Activated CD4-positive, alpha-beta T cell treated with anti-CD3 and anti-CD28 coated beads, Interleukin-2, Interleukin-6, amounts not matched to agents 100 ng/mL and 50 ng/mL, durations not matched to agents 16 hours and 8 hours (primary cell): ENCODE measurements at places on chromosomes 1 and 21.

DNA sequence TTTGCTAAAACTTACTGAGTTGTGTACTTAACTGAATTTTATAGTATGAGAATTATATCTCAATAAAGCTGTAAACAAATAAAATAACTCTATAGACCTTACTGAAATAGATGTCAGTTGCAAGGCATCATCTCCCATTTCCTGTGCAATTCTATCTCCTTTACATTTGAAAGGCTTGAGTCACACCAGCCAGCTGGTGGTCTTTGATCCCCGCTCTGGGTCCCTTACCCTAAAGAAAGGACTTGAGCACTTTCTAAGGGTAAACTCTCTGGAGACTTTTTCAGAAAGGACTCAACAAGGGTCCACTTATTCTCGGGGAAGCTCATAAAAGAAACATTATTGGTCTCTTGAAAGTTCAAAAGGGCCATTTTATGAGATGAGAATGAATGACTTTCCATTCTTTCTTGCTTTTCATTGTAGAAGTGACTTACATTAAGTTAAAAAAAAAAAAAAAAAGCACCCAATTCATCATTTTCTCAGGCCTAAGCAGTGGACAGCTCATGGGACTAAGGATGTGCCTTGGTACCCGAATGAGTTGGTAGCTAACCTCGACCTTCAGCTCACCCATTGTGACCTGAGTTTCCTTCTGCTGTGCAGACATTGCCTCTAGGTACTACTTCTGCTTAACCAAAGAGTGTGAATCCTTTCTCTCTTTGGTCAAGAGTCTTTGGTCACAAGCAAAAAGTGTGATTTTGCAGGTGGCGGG is 147.0 kb upstream of the COA6 start:
- DNase-seq = no peak

GRCh38 chr1:244450597-244451538 is 841 bp downstream of the ADSS2 start:
- peak; percentile 70 for DNase-seq

GRCh38 chr1:9853249-9853595 is 29.5 kb upstream of the CLSTN1 start:
- no peak for DNase-seq

DNA sequence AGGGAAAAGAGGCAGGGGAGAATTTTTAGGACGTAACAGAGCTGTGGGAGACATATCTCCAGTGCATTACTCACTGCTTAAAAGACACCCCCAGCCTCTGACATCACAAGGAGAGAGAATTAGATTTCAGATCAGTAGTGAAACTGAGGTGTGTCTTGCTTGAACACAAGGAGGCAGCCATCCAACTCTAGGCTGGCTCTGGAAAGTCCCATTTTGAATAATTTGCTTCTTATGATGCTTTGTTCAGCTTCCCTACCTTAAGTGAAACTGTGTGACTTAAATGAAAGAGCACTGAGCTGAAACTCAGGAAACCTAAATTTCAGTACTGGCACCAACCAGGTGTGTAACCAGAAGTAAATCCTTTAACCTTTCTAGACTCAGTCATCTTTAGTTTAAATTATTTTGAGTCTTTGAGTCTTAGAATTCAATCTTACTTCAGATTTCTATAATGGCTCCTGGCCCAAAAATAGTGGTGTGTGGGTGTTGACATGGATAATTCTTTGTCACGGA is 251.6 kb upstream of the SGIP1 start:
- peak; percentile 93 for DNase-seq

GRCh38 chr1:45455162-45455561 is 35.8 kb downstream of the TESK2 start:
- DNase-seq = no peak

DNA sequence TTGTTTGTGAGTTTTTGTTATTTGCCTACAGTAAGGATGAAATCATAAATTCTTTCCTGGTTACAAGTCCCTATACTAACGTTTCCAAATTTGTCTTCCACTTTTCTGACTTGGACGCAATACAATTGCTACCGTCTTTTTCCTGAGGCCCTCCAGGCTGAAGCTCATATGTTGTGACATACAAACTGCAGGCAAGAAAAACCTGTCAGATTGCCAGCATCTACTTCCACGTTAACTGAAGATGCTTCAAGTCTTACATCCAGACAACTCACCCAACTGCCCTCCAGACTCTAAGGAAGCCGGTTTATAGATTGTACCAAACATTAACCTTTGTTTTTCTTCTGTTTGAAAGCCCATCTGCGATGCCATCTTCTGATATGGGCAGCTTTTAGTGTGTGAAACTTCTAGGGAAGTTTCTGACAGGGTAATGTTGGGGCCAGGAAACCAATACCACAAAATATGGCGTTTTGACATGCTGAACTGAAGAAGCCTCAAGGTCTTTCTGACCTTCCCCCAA is 21.4 kb upstream of the RNF11 start:
- peak; percentile 58 for DNase-seq

- DNase-seq = no peak
Observed at GRCh38 chr21:26194811-26195251, 24.3 kb upstream of the APP start.
